HFFc6 (cell line): ENCODE measurements at places on chromosomes 5 and 9. TPM values are rescaled to one million over a fixed set of nuclear protein-coding genes. Genes with fewer than 3 reads are reported as not detected.

PLK2 gene
- total RNA-seq: 46.7 to 73.9 TPM (median 72.9 TPM) in 3 replicates

DNA sequence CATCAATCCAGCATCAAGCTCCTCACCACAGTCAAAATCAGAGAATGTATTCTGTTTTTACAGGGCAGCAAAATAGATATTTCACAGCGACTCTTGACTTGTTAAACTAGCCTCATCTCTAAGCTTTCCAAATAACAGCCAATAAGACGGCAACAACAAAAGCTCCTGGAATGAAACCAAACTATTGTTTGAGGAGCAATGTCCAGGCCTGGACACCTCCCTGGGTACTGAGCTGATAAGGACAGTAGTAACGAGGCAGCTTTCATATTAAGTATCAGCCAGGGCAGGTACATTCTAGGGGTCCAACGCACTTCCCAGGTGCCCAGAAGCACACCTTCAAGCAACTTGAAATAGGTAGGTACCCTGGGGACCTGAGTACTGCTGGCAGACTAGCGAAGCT lies 260.3 kb downstream of the ENC1 start:
- DNase-seq: no peak

DNA sequence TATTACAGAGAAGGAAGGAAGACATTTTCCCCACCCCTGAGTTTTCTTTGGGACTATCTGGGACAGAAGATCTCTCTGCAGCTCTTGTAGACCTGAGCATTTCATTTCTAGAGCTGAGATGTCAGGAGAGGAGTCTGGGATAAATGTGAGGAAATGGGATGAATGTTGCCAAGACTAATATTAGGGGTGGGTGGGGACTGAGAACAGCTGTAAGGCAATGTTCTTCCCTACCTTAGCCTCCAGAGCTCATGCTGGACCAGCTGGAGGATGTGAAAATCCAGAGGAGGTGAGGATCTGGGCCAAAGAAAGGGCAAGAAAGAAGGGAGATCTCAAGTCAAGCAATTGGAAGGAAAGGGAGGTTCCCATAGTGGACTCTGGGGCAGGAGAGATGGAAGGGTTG lies 23.1 kb upstream of the FOXD1 start:
- no peak for DNase-seq

DNA sequence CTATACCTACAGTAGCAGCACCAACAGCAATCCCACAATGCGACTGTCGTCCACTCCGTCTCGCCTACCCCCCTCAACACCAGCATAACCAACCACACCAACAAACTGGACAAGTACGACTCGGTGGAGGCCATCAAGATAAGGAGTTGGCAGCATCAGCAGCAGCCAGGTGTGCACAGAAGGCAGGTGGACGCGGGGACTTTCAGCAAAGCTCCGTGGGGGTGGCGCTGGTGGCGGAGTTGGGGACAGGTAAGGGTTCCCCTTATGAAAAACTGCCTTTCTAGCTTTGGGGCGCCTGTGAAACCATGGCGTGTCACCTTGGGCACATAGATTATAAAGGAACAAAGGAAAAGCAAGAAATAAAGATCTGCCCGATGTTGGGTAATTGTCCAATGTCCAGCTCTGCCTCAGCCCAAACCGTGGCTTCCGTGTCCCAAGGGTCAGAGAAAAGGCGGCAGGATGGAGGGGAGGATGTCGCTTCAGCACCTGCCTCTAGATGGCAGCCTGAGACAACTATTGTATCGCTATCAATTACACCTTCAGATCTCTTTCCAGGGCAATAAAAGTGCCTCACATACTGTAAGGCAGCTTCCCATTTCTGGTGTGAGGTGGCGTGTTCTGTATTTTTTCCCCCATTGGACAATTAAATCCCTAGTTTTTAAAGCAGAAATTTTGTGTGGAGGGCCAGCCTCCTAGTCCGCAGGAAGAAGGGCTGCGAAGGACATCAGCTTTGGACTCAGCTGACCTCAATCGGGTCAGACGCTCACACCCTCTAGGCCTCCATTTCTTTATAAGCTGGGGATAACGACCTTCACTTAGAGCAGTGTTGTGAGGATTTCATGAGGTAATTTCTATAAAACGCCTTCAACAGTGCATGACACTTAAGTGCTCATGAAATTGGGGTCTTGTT lies 58.8 kb downstream of the MTRR start:
- DNase-seq: peak; percentile 61

GRCh38 chr9:14961372-14962068 lies 51.3 kb upstream of the FREM1 start:
- DNase-seq: no peak

GRCh38 chr5:4081466-4081865 lies 485.8 kb downstream of the IRX1 start:
- DNase-seq: no peak

BSPRY gene
- not detected in 3 replicates for total RNA-seq

GRCh38 chr9:136990242-136990911 lies 1.8 kb upstream of the PAXX start:
- DNase-seq: no peak

CDC23 gene
- 26.0 and 29.2 TPM in 2 replicates for total RNA-seq

GRCh38 chr9:26779062-26779461 lies 113.5 kb downstream of the CAAP1 start:
- DNase-seq: no peak

SLC1A3 gene
- 0.14 and 0.42 TPM in 2 replicates for total RNA-seq

PDZD2 gene
- 0.09 to 0.33 TPM (median 0.24 TPM) in 3 replicates for total RNA-seq

GRCh38 chr5:65828022-65828896 lies 98.1 kb upstream of the ERBIN start:
- DNase-seq: peak; percentile 71

TRIO gene
- 195 to 221 TPM (median 199 TPM) in 3 replicates for total RNA-seq

GRCh38 chr5:178232124-178232919 lies at the start of gene PHYKPL:
Gene PHYKPL, minus strand, starts transcription at chr5:178232802. Its CDS starts 252 bp downstream, at chr5:178232550.
- DNase-seq: peak; percentile 42

GRCh38 chr9:112864982-112865381 lies 25.7 kb downstream of the SLC46A2 start:
- no peak for DNase-seq

DNA sequence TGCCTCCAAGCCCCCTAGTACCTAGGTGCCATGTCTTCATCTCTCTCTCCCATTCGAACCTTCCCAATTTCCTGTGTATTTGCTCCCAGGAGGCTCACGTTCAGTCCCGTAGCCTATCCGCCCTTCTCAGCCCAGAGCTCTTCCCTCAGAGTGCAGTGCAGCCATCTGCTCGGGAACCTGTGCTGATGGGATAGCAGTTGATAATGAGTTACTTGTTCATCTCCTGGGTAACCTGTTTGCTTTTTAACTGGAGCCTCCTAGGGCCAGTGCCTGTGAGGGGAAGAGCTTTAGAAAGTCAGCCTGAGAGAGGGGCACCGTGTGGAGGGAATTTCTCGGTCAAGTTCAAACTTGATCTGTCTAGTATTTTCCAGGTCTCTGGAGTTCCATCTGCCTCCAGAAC lies 229.8 kb upstream of the IL12B start:
- no peak for DNase-seq

GRCh38 chr9:85600675-85601263 lies 141.0 kb downstream of the AGTPBP1 start:
- no peak for DNase-seq

DNA sequence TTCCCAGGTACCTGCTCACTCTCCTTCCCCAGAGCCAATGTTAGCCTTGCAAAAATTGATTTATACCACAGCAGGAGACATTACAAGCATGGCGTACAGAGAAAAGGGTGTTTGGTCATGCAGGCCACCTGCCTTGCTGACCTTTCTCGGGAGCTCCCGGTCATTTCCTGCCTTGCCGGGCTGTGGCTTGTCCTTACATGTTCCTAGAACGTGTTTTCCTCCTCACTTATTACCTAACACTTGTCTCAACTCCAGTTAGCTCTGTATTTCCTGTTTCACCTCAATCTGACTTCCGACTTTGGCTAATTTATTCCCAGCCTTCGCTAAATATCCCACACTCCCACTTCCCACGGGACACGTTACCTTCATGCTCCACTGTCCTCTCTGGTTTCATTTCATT lies 282.5 kb downstream of the ICE1 start:
- DNase-seq: no peak

GRCh38 chr9:125304273-125304672 lies 42.6 kb downstream of the GAPVD1 start:
- no peak for DNase-seq

LCN12 gene
- total RNA-seq: 0.39 TPM in 1 of 3 replicates, not detected in the others

- DNase-seq: no peak
Measured at GRCh38 chr5:39432696-39433530, 8.1 kb upstream of the DAB2 start.

GOLPH3 gene
- total RNA-seq: 88.1 to 92.4 TPM (median 91.1 TPM) in 3 replicates

GRCh38 chr9:70466976-70467561 lies 52.6 kb upstream of the KLF9 start:
- peak; percentile 79 for DNase-seq

DNA sequence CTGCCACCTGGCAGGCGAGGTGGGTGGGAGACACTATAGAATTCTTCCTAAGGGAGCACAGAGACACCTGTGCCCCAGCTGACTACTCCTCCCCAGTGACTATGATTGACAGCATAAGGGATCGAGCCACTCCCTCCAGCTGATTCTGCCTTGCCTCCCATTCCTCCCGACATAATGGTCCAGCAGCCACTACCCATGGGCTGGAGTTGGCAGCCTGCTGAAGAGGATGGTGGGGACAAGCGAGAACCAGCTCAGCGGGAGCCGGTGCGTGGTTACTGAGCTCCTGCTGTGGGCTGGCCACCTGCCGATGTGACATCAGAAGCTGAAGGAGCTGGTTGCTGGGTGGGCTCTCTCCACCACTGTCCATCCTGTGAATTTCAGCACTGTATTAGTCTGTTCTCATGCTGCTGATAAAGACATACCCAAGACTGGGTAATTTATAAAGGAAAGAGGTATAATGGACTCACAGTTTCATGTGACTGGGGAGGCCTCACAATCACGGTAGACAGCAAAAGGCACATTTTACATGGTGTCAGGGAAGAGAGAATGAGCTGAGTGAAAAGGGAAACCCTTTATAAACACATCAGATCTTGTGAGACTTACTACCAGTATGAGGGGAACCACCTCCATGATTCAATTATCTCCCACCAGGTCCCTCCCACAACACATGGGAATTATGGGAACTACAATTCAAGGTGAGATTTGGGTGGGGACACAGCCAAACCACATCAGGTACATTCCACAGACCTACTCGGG lies 12.1 kb upstream of the NCS1 start:
- DNase-seq: no peak

DNA sequence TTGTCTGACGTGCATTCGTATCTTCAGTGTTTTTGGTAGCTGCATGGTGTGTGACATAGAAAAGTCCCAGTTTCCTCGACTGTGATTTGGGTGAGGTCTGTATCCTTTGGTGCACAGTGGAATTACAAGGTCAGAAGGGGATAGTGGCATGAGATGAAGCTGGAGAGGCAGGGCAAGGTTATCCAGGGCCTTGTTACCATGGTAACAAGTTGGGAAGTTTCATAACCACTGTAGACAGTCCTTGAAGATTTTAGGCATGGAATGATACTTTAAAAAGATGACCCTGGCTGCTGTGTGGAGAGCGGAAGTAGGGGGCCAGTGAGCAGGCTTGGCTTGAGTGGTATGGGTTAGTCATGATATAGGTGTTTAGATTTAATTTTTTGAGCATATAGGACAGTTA lies 11.9 kb downstream of the EHMT1 start:
- no peak for DNase-seq

- DNase-seq: no peak
Measured at GRCh38 chr5:167290478-167290877, 1001.0 kb upstream of the WWC1 start.

- peak; percentile 22 for DNase-seq
Measured at GRCh38 chr9:133889584-133890301, 102.4 kb downstream of the VAV2 start.

- peak; percentile 52 for DNase-seq
Measured at GRCh38 chr9:92482329-92482728, at the start of gene ASPN. Gene ASPN, minus strand, starts transcription at chr9:92482506.

- peak; percentile 54 for DNase-seq
Measured at GRCh38 chr9:69649566-69650250, 22.5 kb downstream of the APBA1 start.

DNA sequence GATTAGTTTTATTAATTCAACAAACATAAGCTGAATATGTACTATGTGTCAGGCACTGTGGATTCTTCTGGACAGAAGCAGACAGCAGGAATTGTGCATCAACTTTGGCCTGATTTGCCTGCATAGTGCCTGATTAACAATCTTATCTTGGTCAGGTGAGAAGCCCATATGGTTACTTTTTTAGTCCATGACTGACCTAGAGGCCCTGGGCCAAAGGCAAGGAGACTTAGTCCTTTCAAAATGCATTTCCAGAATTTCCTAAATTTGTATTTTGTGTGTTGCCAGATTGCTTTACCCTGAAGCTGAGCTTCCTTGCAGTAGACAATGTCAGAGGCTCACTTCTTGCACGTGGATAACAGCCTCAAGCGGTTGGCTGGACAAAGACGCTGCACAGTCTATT lies 286.7 kb downstream of the SPOCK1 start:
- no peak for DNase-seq

- DNase-seq: no peak
Measured at GRCh38 chr9:78167356-78167755, 68.5 kb upstream of the CEP78 start.

CACNA1B gene
- not detected in 3 replicates for total RNA-seq

FLT4 gene
- total RNA-seq: not detected in 3 replicates

CAMK4 gene
- 3.8 to 6.3 TPM (median 4.4 TPM) in 3 replicates for total RNA-seq

GRCh38 chr9:75039801-75040200 lies 11.7 kb upstream of the CARNMT1 start:
- DNase-seq: no peak

DNA sequence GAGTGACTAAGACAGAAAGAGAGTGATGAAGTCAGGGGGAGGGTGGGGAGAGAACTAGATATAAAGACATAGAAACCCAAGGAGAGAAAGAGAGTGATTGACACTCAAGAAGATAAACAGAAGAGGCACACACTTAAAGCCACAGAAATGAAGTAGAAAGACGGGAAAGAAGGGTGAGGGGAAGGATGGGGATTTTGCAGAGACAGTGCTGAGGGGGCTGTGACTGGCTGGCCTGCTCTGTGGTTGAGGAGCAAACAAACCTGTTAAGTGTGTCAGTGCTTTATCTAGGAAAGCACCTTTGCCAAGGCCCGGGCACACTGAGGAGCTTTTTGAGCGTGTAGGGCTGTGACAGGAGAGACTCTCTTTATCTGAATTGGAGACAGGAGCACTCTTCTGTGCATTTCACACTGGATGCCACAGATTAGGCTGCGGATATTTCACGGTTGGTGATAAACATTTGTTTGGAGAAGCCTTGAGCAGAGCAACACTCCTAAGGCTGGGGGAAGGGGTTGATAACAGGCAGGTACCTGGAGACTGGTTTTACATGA lies 109.1 kb downstream of the DOCK2 start:
- no peak for DNase-seq

ANKRD34B gene
- not detected in 3 replicates for total RNA-seq

DNA sequence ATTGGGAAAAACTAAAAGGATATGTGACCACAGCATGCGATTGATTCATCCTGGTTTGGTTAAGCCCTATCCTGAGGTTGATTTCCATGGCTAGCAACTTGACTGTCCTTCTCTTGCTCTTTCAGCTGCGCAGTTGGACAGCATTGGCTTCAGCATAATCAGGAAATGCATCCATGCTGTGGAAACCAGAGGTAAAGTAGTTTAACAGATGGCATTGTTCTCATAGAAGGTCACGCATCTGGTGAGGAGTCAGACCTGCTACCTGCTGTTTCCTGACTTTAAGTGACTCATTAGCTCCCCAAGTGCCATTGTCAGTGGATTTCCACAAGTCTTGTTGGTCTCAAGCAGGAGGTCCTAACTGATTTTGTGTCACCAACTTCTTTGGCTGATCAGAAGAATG lies 266.9 kb downstream of the ARHGAP26 start:
- no peak for DNase-seq

TMEM174 gene
- not detected in 3 replicates for total RNA-seq

SYK gene
- not detected in 3 replicates for total RNA-seq

- peak; percentile 80 for DNase-seq
Measured at GRCh38 chr9:35798658-35799374, 7.4 kb downstream of the NPR2 start.

SPINK13 gene
- total RNA-seq: not detected in 3 replicates

GRCh38 chr9:21316860-21317259 lies 11.7 kb upstream of the IFNA5 start:
- DNase-seq: no peak
